ENCODE measurements at places on chromosomes 7 and 10.

DNA sequence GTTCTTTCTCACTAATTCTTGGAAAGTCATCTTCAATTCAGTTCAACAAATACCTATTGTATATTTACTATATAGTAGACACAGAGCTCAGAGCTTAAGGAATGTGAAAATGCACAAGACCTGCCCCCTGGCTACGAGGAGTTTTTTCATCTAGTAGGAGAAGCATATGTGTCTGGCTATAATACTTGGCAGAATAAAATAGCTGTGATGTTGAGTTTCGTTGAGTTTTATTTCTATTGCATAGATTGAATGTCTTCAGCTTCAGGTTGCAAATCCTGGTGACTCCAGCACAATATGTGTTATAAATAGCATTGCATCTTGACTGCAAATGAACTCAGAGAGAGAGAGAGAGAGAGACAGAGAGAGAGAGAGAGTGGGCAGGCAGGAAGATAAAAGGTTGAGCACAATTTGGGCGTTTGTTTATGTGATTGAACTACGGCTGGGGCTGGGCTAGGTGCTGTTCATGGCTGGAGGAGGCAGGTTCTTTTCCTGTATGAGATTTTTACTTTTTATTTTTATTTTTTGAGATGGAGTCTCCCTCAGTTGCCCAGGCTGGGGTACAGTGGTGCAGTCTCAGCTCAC is 229.6 kb downstream of the GALNT17 start:
- DNase-seq: no peak

- DNase-seq: no peak
Observed at GRCh38 chr10:29748109-29748650, 113.4 kb upstream of the SVIL start.

GRCh38 chr7:4302203-4302905 is 379.7 kb upstream of the FOXK1 start:
- DNase-seq: no peak

DNA sequence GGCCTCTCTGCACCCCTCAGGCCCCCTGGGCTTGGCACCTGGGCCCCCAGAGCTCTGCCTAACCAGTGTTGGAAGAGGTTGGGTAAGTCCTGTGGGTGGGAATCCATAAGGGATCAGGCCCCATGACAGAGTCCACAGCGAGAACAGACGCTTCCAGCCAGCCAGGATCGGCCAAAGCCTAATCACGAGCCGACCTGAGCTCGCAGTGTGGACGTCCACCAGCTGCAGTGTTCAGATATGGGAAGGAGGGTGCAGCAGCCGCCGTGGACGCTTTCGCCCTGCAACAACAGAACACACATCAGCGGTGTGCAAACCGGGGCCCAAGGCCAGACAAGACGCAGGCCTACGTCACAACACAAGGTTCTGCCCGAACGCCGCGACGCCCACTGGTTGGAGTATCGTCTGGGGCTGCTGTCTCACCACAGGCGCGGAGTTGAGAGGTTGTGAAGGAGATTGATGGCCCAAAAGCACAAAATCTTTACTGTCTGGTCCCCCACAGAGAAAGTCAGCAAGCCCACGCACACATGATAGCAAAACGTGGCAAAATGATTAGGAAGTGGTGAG is 102.1 kb downstream of the FOXL3 start:
- DNase-seq: no peak

DNA sequence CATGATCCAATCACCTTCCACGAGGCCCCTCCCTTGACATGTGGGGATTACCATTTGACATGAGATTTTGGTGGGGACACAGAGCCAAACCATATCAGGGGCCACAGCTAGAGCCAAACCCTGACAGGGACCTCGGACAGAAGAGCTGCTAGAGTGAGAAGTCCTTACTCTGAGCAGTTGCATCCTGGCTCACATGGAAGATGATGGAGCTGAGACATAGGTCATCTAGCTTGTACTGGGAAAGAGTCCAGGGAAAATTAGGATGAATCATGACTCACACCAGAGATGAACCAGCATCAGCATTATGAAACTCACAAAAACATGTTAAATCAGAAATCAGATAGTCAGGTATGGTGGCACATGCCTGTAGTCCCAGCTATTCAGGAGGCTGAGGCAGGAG is 12.8 kb upstream of the FMC1 start:
- DNase-seq: no peak

- DNase-seq: no peak
Observed at GRCh38 chr10:97229322-97230015, 43.7 kb upstream of the SLIT1 start.

DNA sequence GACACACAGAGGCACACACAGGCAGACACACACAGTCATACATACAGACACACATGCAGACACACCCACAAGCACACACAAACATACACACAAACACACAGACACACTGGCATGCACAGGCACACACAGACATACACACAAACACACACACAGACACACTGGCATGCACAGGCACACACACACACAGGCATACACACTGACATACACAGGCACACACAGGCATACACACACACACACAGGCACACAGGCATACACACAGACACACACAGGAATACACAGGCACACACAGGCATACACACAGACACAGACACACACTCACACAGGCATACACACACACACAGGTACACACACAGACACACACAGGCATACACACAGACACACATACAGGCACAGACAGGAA is 340.7 kb upstream of the VSTM2A start:
- no peak for DNase-seq

- no peak for DNase-seq
Observed at GRCh38 chr10:560314-560992, 129.0 kb downstream of the DIP2C start.

- no peak for DNase-seq
Observed at GRCh38 chr7:25496476-25497368, 268.4 kb upstream of the NPVF start.

GRCh38 chr10:58352956-58353610 is 18.3 kb downstream of the UBE2D1 start:
- no peak for DNase-seq

DNA sequence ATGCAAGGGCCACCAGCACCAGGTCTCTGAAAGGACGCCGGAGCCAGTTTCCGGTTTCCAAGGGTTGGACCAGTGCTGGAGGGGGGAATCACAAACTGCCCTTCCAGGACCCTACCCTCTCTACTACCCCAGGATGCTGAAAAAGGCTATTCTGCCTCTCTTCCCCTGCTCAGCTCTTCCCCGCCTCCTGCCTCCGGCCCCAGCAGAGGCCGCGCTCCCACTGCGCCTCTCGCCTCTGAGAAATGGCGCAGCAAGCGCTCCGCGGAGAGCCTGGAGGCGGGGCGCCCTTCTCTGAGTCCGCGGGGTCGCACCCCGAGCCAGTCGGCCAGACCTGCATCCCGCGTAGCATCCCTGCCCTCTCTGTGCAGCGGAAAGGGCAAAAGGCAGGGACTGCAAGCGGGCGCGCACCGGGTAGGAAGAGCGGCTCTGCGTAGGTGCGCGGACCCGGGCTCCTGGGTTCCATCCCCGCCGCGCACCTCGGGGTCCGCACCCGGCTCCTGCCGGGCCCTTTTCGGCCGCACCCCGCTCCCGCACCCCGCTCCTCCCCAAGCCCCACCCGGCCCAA is 476 bp upstream of the RET start:
- DNase-seq: no peak

DNA sequence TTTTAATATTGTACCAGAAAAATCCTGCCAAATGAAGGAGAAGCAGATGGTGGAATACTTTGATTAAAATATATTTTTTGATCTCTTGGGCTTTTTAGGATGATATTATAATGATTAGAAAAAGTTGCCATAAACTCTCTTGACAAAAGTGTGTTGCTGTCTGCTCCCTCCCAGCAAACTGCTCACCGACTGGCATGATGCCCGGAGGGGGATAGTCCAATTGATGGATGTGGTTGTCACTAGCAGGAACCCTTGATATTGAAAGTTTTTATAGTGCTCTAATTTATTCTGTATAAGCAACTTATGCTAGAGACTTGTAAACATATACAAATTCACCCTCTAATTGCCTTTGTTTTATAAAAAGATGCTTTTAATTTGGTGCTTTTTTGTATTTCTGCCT is 114.0 kb downstream of the DNAH11 start:
- DNase-seq: no peak

DNA sequence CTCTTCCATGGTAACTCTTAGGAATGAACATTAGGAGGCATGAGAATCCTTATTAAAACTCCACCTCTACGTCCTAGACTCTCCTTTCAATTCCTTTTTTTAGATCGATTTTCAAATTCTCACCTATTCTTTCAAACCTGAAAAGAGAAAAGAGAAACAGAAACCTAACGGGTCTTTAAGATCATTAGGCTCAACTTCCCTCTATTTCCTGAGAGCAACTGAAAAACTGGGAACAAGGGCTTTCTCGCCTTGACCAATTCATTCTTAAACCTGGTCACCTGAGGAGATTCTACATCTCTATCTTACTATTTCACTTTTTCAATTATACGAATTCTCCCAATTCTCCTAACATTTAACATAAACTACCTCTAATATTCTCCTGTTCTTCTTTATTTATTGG is 2.8 kb downstream of the TFEC start:
- no peak for DNase-seq

- no peak for DNase-seq
Observed at GRCh38 chr10:122507616-122508015, 46.3 kb downstream of the HTRA1 start.

- no peak for DNase-seq
Observed at GRCh38 chr10:110893559-110894179, 21.9 kb downstream of the PDCD4 start.

DNA sequence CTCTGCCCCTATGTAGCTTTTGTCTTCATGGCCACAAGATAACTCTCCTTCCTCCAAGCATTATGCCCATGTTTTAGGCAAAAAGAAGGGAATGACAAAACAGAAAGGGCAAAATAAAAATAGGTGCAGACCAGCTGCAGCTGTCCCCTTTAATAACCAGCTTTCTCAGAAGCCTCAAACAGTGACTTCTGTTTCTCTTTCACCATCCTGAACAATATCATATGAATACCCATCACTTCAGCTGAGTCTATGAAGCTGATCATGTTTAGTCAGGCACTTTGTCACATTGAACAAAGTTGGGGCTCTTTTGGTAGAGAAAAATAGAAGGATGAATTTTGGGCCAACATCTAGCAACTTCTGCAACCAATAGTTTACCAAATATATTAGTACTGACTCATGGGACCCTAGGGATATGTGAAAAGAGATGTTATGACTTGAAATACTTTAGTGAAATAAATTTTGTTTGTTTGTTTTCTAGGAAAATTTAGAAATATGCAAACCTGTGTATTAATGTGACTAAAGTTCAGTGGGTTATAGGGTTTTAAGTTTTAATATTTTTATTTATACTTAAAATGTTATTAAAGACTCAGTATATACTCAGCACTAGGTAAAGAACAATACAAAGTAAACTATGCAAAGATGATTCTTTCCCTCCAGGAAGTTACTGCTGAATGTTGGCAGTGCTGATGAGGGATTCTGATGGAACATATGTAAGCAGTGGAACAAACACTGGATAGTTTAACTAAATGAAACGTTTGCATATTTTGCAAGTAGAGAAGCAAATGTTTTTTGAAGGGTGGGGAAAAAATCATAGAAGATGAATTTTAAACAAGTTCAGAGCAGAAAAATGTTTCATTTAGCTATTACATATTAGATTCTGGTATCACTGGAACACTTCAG is 133.7 kb downstream of the FOXP2 start:
- no peak for DNase-seq

GRCh38 chr10:59631882-59632807 is 77.5 kb downstream of the SLC16A9 start:
- no peak for DNase-seq

DNA sequence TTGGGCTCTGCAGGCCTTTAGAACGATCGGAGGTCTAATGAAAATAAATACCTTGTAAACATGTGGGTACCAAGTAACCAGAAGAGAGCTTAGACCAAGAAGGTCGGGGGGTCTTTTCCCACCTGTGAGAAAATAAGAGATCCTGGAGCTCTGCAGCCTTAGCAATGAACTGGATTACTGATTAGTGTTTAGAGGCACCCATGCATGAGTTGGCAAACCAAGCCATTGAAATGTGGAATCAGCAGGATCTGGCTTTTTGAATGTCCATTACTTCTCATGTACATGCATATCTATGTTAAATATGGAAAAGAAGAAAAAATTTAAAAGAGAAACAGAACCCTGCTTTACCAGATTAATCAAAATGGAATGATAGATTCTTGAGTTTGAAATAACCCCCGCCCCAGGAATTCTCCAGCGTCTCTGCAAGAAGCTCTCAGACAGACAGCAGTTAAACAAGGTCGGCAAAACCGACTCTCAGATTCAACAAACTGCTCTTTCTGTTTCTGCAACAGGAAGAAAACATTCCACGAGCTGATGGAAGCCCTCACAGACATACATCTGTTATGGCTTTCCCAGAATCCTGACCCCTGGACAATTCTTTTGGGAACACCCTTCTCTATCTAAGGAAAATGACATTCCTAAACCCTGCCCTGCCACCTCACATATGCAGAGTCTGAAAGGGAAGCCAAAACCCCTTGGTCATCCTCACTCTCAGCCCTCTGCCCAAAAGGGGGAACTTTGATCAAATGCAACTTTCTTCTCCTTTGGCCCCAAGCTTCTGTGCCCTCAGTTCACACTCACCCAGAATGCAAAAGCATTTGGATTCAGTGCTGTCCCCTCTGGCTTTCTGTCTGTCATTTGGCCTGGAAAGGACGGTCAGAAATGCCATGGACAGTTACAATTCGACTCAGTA is 78.7 kb upstream of the EN2 start:
- DNase-seq: no peak

- no peak for DNase-seq
Observed at GRCh38 chr7:6158424-6159096, 113.9 kb downstream of the CYTH3 start.

DNA sequence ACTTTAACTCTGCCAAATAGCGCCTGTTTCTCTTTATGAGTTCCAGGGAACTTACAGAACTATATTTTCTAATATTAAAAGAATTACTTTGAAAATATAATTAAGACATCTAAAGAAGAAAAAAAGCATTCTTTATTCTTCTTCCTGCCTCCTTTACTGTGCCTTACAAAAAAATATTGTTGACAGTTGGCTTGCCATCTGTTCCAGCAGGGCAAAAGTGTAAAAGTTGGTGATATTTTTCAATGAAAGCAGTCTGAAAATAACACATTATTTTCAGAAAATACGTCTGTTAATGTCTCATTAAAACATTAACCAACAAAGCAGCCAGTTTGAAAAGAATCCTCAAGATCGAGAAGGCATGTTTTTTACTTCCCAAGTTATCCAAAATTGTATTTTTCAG is 1032.2 kb upstream of the LRRTM3 start:
- no peak for DNase-seq

GRCh38 chr10:62433181-62433692 is 59.1 kb downstream of the ZNF365 start:
- DNase-seq: peak; percentile 67

DNA sequence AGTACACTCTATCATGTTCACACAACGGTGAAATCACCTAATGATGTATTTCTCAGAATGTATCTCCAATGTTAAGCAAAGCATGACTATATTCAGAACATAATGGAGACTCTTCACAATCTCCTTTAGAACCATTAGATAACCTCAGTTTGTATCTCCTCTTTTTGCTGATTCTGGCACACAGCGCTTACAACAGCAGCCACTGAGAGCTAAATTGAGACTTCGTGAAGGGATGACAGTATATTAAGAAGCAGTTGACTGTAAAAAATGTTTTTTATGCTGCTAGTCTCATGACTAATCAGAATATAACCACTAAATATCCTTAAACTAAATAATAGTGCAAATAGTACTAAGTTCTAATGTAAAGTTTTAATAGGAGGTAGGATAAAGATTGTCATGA is 46.9 kb downstream of the KMT2E start:
- no peak for DNase-seq

- DNase-seq: no peak
Observed at GRCh38 chr7:107404740-107405537, 64.9 kb upstream of the GPR22 start.
